Suppressor macrophage treated with lipopolysaccharide for 1 hour (primary cell): ENCODE measurements at places on chromosomes 1 and 21.
A peak's percentile ranks its signal among the peaks of the same experiment; 100 is the strongest.

DNA sequence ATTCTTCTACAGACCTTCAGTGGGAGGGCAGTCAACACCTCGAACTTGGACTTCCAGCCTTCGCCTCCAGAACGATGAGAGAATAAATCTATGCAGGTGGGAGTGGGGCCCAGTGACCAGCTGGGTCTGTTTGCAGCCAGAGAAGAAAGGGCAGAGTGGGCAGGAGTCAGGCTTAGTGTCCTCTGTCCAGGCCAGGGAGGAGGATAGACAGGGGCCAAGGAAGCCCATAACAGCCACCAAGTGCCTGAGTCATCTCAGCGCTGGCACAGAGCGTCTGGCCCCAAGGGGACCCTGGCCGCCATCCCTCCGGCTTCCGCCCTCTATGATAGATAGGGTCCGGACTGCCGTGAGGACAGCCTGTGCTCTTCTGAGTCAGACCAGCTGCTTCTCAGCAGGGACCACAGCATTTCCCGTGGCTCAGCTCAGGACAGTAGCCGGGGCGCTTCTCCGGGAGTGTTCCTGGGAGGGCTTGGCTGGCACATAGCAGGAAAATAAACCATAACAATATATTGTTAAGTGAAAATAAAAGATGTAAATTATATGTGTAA lies 133.1 kb upstream of the C1orf174 start:
- DNase-seq, result no peak

GRCh38 chr1:151867765-151868411 lies 14.4 kb upstream of the THEM5 start:
- peak; percentile 95 for DNase-seq

- DNase-seq, result peak; percentile 75
Observed at GRCh38 chr1:207049974-207050391, 1.0 kb downstream of the YOD1 start.

- no peak for DNase-seq
Observed at GRCh38 chr1:125065092-125065820, 3880.5 kb downstream of the SRGAP2C start.

- no peak for DNase-seq
Observed at GRCh38 chr1:8782001-8782620, 35.3 kb downstream of the RERE start.

- DNase-seq, result no peak
Observed at GRCh38 chr1:151562661-151563060, 22.6 kb downstream of the TUFT1 start.

DNA sequence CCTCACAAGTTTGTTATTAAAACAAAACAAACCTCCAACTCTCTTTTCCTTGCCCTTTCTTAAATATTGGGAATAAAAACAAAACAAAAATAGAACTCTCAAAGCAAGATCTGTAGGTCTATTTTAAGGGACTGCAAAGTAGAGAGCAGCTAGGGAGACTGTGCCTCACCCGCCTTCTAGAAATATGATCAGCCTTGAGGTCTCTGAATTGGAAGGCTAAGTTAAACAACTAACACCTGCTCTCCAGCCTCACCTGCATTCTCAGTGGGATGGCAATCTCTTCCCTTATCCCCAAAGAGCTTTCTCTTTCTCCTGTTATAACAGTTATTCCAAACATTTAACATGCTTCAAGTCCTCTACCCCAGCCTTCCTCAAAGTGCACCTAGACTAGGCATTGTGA lies 75.5 kb upstream of the TNR start:
- no peak for DNase-seq

- DNase-seq, result no peak
Observed at GRCh38 chr21:46202592-46203202, 18.4 kb upstream of the SPATC1L start.

GRCh38 chr1:177077734-177078499 lies 86.6 kb downstream of the ASTN1 start:
- no peak for DNase-seq

GRCh38 chr1:152179566-152179965 lies 20.5 kb upstream of the RPTN start:
- DNase-seq, result no peak

GRCh38 chr1:213051881-213052202 lies 801 bp downstream of the RPS6KC1 start:
- no peak for DNase-seq

DNA sequence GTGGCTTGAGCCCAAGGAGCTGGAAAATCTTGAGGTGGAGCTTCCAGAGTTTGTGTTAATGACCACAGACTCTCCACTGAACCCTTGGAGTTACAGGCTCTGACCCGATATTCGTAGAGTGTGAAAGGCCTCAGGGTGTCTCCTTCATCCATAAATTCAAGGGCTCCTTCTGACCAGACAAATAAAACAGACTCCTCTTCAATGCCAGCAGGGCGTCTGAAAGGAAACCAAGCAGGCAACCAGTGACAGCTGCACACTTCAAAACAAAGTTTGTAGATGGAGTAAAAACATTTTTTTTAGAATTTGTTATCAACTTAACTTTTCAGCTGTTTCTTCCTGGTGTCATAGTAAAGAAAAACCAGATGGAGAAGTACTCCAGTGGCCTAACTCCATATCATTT lies 161.1 kb downstream of the KCTD3 start:
- no peak for DNase-seq

GRCh38 chr1:152951711-152952110 lies 4.7 kb downstream of the SPRR5 start:
- DNase-seq, result no peak

DNA sequence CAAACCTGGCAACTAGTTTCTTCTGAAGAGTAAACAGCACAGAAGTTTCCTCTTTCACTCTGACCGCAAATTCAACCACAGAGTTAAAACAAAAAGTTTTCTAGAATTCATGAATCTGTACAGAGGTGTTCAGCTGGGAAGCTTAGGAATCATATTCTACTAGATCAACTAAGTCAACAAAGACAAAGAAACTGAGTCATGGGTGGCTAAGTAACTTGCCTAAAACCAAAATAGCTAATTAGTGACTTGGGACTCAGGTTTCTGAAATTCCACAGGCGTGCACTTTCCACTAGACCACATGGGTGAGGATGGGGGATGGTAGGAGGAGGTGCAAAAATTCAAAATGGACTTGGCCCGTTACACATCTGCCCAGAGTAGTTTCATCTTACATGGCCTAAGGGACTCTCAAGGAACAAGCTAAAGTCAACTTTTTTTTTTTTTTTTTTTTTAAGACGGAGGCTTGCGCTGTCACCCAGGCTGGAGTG lies 25.8 kb downstream of the PTPN14 start:
- no peak for DNase-seq

DNA sequence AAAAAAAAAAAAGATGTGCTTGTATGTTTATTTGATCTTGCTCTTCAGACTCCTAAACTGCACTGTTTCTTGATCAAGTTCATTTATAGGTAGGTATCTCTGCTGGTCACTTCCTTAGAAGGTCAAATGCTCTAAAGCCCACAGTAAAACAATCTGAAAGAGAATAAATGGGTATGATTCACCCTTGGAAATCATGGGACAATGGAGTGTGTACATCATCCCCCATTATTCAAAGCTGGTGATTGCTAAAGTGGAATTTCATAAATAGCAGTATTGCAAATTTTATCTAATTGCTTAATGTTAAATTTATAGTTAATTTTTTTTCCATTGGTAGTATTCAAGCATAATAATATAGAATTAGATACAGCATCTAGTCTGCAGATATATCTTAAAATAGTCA lies 53.4 kb downstream of the MIER1 start:
- peak; percentile 22 for DNase-seq

GRCh38 chr1:90174246-90174645 lies 179.3 kb downstream of the ZNF326 start:
- DNase-seq, result no peak

DNA sequence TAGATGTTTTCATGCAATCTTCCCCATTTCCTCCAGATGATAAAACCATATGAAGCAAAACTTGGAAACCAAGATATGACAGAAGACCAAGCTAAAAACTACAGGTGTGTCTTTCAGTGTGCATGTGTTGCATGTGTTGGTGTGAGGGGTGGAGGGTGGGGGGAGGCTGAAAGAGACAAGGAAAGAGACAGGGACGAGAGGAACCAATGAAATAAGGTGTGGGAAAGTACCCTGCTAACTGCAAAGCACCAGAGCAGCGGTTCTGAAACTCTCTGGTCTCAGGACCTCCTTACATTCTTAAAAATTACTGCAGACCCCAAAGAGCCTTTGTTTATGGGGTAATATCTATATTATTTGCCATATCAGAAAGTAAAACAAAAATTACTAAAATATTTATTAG lies 87.4 kb upstream of the HIVEP3 start:
- no peak for DNase-seq
